ENCODE measurements at places on chromosomes 5 and 9.

- no peak for DNase-seq
These were observed 797.2 kb downstream of the EFNA5 start for GRCh38 chr5:106873568-106873967.

GRCh38 chr9:137083394-137084004 is 3.3 kb upstream of the MAN1B1 start:
- DNase-seq = peak; percentile 95

DNA sequence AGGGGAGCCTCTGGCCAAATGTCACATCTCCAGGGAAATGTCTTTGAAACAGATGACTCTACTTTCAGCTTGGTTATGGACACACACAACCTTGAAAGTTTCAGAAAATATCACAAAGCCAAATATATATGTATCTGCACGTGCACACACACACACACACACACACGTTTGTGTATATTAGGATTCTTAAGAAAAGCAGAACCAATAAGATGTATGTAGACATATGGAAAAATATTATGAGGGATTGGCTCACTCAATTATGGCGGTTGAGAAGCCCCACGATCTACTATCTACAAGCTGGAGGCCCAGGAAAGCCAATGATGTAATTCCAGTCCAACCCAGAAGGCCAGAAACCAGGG is 194.9 kb downstream of the PALM2AKAP2 start:
- DNase-seq = no peak

DNA sequence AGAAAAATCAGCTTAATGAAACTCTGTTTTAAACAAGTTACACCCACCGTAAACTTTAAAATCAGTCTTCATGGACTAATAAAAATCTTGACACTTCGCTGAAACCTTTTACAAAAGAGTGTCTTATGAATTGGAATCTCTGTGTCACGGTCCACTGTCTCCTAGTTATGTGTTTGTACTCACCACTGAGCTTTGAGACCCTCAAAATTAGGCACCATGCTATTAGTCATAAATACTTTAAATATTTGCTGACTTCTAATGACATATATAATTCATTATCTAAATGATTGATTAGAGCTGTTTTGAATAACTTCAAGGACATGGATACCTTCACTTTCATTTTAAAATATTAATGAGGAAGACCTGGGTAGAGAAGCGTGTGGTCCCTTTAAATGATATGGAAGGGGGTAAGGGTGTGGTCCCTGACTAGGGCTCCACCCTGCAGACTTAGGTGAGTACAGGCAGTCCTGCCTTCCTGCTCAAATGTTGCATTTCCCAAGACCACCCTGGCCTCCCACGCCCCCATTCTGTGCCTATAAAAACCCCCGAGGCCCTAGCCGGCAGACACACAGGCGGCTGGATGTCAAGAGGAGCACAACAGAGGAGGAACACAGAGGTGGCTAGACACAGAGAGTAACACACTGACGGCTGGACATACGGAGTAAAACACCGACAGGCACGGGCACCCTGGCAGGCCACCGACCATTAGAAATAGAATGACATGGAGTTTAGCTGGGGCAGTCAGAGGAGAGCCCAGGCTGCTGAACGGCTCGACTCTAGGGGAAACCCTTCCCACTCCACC is 179.0 kb upstream of the CDH9 start:
- no peak for DNase-seq

DNA sequence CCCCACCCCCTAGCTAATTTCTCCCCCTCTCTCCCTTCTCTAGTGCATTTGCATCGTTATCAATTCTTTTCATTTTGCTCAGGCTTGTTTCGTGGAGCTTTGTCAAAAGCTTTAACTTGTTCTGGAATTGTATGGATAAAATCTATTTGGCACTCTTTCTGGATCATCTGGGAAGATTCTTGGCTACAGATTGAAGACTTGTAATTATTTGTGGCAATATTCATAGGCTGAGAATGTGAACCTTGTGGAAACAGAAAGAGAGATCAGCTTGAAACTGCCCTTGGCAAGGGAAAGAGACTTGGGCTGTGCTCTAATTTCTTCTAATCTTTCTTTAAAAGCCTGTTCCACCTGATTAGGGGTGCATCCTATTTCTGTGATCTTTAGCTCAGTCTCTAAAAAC is 340.6 kb upstream of the DAB2 start:
- peak; percentile 78 for DNase-seq

GRCh38 chr5:157469073-157469472 is 9.1 kb downstream of the NIPAL4 start:
- no peak for DNase-seq

DNA sequence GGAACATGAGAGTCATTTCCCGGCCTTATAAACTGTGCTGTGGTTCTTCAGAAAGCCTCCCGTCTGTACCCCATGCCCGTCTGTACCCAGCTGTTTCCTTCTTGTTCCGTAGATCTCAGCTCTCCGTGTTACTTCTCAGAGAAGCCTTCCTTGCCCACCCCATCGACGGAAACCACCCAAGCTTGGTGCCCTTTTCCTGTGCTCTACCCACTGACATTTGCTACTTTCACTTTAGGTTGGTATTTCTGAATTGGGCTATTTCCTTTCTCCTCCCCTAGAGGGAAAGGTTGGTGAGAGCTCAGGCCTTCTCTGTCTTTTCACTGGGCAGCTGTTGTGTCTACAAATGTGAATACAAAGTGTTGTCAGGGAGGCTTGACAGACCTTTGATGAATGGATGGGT is 764.5 kb upstream of the ADAMTS16 start:
- no peak for DNase-seq

DNA sequence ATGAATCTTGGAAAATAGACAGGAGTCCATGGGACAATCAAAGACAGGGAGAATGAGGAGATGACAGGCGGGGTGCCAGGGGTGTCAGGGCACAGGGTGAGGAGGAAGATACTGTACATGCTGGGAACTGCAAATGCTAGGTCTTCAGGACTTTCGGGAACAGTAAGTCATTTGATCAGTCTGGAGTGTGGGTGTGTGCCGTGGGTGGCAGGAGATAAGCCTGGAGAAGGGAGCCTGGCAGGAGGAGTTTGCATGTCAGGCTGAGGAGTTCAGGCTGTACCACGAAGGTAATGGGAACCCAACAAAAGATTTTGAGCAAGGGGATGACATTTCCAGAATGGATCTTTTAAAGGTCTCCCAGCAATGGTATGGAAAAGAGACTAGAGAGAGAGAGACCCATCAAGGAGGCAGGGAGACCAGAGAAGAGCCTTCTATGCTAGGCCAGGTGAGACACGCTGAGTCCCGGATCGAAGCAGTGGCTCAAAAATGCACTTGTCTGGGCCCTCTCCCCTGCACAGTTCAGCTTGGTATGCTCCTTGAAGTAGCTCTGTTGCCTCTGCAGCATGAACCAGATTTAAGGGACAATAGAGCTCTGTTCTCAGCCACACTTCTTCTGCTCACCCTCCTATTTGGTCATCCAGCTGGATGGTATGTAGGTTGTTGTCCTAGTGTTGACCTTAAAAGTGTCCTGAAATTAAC is 77.0 kb upstream of the FER start:
- DNase-seq = no peak

DNA sequence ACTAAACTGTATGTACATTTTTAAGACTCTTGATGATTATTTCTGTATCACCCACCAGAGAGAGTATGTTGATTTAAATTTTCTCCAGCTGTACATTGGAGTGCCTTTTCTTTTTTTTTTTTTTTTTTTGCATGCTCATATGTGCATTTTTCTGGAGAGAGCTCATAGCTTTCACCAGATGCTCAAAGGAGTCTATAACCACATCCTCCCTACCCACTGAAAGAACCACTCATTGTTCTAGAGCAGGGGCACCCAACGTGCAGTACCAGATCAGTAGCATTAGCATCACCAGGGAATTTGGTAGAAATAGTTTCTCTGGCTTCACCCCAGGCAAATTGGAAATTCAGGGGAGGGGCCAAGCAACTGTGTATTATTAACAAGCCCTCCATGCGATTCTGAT is 53.9 kb upstream of the TMEM171 start:
- peak; percentile 62 for DNase-seq

- peak; percentile 46 for DNase-seq
These were observed 1.4 kb upstream of the ETF1 start for GRCh38 chr5:138544181-138545134.

GRCh38 chr9:72257814-72258213 is 107.2 kb downstream of the ZFAND5 start:
- no peak for DNase-seq

GRCh38 chr5:34656001-34656699 is at the start of gene RAI14:
Gene RAI14 (plus strand): TSS chr5:34656328. CDS start chr5:34686920, 30,592 bp downstream.
- peak; percentile 91 for DNase-seq

GRCh38 chr5:142902186-142902965 is 132.2 kb downstream of the ARHGAP26 start:
- peak; percentile 24 for DNase-seq

DNA sequence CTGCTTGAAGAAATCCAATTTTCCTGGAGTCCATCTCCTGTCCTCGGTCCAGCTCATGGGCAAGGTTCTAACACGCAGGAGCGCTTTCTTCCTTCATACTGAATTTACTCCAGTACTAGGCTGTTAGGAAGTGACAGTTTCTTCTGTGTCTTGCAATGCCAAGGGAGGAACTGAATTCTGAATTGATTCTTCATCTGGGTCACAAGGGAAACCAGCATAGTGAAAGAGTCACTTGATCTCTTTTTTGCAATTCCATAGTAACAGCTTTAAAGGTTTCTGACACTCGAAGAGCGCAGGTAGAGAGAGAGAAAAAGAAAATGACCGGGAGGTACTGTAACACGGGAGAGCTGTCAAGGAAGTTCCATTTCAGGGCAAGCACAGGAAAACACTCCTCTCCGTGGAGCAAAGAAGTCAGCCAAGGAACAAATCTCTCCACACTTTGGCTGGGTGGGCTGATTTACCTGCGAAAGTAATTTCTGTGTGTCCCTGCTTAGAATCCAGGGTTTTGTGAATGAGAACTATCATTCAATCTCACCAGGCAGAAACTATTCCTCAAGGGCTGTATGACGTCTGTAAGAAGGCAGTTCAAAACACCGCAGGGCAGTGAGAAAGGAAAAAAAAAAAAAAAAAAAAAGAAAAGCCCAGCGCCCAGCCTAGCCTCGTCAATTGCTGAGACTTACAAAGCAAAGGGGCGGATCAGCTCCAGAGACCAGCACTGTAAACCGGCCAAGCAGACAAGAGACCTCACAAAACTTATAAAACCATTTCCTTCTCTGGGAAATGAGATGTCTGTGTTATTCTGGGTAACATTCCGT is 617.8 kb downstream of the PDE4D start:
- DNase-seq = peak; percentile 79
